ENCODE measurements at places on chromosomes 3 and 15.

GRCh38 chr3:82229397-82229796, 468.0 kb upstream of the GBE1 start:
- DNase-seq: no peak

- DNase-seq: no peak
These were observed 1044.5 kb downstream of the NTRK3 start for GRCh38 chr15:87212041-87212440.

GRCh38 chr3:2360815-2361214, 262.1 kb downstream of the CNTN4 start:
- DNase-seq: no peak

GRCh38 chr3:47578119-47578632, 489 bp downstream of the CSPG5 start:
- DNase-seq: no peak

DNA sequence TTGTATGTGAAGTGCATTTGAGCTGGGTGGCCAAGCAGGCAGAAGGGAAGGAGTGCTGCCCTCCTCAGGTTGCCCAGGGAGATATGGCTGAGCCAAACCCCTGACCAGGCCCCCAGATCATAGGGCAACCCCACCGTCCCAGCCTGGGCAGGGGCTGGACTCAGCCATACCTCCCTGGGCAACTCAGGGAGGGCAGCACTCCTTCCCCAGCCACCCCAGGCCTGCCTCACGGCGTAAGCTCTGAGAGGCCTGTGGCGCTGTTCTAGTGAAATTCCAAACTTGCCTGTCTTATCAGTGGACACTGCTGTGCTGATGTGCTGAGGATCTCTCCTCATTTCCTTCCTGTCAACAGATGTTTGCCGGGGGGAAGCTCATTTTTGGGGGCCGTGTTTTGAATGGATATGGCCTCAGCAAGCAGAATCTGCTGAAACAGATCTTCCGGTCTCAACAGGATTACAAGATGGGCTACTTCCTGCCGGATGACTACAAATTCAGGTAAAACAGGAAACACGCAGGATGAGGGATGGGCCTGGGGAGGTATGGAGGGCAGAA, 57.6 kb upstream of the FGD5 start:
- DNase-seq: no peak

GRCh38 chr3:46646700-46647099, 34.4 kb downstream of the FAM240A start:
- no peak for DNase-seq

- DNase-seq: peak; percentile 57
These were observed 4.3 kb downstream of the TMPRSS7 start for GRCh38 chr3:112038863-112039262.

GRCh38 chr3:143252931-143253330, 133.4 kb downstream of the CHST2 start:
- DNase-seq: no peak

- DNase-seq: peak; percentile 76
These were observed 21.4 kb downstream of the EIF4E3 start for GRCh38 chr3:71703797-71704196.

GRCh38 chr3:170511371-170511770, 74.5 kb downstream of the SLC7A14 start:
- DNase-seq: peak; percentile 80

- peak; percentile 22 for DNase-seq
These were observed 263.6 kb upstream of the HES1 start for GRCh38 chr3:193872265-193872753.

DNA sequence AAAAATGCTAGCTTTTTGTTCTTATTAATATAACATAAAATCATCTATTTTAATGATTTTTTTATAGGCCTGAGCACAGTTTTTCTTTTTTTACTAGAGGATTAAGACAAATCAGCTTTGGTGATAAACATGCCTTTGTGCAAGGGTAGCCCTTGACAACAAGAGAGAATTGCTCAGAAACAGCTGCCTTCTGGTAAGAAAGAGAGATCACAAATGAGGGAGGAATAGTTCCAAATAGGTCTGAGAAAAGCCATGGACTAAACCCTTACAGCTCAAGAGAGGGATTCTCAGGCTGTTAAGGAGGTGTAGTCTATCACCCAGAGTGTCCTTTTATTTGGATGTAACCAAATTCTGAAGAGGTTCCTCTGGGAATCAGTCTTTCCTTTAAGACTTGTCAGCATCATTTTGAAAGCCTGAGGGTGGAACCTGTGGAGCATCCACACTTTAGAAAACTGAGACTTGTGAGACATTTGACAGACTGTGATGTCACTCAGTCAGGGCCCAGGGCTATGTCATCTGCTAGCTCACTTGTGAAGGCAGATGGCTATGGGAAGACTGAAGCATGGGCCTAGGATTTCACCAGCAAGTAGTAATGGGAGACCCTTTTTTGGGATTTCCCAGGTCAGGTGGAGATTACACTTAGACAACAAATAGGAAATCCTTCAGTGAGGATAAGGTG, 102.9 kb upstream of the KCNAB1 start:
- no peak for DNase-seq

DNA sequence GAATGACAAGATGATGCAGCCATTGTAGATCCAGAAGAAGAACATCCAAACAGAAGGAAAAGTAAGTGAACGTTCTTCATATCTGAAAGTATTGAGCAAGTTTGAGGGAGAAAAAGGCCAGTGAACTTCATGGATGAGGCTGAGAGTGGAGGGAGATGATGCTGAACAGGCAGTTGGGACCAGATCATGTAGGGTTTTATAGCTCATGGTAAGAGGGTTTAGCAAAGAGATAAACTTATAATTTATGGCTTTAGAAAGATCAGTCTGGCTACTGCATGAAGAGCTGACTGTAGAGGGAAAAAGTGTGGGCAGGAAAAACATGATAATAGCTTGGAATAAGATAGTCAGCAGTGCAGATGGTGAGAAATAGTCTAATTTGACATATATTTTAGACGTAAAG, 192.6 kb upstream of the LPP start:
- DNase-seq: no peak

GRCh38 chr3:120743556-120744195, 1.1 kb downstream of the GTF2E1 start:
- DNase-seq: no peak

- no peak for DNase-seq
These were observed 34.8 kb upstream of the PFN2 start for GRCh38 chr3:150005243-150006112.

DNA sequence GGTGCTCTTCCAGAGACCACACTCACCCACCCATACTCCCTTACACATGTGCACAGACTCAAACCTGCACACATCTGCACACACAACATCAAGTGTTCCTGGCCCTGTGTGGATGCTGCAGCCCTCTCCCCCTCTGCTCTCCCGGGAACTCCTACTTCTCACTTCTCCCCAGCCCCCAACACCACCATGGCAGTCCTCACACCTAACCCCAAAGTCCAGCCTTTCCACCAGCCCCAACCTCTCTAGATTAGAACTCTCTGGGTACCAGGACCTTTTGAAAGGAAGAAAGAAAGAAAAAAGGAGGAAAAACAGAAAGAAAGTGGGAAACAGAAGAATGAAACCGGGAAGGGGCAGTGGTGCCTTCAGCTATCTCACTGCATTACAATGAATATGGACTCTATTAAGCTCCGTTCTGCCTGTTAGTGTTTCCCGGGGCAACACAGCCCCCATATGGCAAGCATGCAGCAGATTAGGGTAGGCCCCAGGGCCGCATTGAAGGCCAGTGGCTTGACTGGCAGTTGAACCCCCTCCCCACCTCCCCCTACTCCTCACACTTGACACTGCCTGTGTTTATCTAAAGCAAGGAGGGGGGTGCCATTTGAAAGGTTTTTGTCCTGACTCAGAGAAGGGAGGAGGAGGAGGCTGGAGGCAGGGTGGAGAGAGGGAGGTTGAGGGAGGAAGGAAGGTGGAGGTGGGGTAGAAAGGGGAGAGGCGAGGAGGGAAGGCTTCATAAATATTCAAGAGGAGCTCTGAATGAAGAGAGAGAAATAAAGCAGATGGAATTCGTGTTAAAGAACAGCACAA, 30.1 kb downstream of the BOC start:
- DNase-seq: no peak

DNA sequence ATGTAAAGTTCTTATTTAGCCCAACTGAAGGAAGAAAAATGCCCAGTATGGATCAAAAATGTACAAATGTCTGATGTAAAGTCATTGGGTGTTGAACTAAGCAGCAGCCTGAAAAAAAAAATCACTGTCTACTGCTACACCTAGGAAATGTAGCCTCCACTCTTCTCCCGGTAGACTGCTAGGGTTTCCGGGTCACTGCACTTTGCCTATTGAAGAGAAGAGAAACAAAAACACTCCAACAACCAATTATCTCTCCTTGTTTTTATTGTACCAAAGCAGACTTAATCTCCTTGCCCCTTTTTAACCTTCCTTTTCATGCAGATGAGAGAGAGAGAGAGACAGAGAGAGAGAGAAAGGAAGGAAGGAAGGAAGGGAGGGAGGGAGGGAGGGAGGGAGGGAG, 140.2 kb upstream of the SETMAR start:
- no peak for DNase-seq

DNA sequence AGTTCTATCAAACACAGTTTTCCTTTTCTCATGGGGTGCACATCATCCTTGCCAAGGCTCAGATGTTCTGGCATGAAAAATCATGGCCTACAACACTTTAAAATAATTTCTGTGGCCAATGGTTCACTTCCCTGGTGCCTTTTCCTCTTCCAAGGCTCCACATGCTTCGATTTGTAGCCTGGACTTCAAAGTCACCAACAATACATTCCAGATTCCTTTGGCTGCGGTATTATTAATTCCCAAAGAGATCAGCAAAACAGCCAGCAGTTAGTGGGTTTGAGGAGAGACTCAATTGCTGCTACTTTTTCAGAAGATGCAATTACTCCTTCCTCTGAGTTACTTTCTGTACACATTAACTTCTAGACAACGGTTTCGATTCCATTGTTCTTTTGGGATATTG, 80.3 kb upstream of the CCDC80 start:
- no peak for DNase-seq

- no peak for DNase-seq
These were observed 100.8 kb upstream of the MME start for GRCh38 chr3:154979331-154979730.

GRCh38 chr15:77312523-77312922, 107.4 kb downstream of the PEAK1 start:
- DNase-seq: no peak

- DNase-seq: no peak
These were observed 142.5 kb upstream of the UBE2E1 start for GRCh38 chr3:23663246-23663645.

DNA sequence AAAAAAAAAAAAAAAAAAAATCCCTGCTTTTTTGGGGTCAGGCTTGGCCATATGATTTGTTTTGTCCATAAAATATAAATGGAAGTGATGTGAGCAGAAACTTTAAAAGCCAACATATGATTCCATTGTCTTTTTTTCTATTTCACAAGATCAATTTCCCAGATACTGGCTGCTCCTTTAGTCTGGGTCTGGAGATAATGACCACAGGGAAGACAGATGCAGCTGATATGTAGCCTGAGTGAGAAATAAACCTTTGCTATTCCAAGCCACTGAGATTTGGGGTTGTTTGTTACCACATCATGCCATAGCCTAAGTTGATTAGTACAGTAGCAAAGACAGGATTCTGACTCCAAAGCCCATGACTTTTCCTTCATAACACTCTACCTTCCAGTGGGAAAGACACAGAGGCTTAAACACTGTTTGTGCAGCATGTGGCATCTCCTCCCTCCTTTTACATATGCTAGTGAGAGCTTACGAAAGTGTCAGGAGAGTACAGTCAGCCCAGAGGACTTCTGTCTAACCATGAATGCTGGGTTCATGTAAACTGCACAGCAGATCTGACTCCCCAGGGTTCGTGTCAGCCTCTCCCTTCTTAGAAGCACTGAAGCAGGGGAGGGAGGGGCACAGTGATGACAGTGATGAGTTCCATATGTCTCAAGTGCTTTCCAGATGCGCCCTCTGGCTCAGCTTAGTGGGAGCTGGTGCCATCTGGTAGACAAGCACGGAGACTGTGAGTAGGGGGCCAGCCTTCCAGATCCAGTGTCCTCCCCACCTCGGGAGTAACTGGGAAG, 36.7 kb upstream of the SLC7A14 start:
- DNase-seq: no peak

DNA sequence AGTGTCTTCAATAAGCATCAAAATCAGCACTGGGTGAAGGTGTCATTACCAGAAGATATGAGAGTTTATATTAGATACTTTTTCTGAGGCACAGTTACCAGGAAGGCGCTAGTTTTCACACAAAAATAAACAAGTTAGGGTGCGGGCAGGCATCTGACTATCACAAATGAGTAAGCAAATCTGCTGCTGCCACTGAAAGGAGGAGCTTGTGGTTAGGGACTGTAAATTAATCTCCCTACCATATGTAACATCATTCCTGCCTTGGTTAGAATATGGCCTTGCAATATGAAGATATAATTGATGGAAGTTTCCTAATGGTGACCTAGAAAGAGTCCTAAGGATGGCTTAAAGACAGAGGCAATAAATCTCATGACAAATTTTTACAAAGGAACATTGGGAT, 19.5 kb upstream of the EID1 start:
- no peak for DNase-seq

- no peak for DNase-seq
These were observed 453.8 kb downstream of the RAP2B start for GRCh38 chr3:153615863-153616262.

- no peak for DNase-seq
These were observed 153.8 kb downstream of the EEFSEC start for GRCh38 chr3:128307029-128307633.

GRCh38 chr3:171115667-171116066, 89.1 kb upstream of the SLC2A2 start:
- no peak for DNase-seq

DNA sequence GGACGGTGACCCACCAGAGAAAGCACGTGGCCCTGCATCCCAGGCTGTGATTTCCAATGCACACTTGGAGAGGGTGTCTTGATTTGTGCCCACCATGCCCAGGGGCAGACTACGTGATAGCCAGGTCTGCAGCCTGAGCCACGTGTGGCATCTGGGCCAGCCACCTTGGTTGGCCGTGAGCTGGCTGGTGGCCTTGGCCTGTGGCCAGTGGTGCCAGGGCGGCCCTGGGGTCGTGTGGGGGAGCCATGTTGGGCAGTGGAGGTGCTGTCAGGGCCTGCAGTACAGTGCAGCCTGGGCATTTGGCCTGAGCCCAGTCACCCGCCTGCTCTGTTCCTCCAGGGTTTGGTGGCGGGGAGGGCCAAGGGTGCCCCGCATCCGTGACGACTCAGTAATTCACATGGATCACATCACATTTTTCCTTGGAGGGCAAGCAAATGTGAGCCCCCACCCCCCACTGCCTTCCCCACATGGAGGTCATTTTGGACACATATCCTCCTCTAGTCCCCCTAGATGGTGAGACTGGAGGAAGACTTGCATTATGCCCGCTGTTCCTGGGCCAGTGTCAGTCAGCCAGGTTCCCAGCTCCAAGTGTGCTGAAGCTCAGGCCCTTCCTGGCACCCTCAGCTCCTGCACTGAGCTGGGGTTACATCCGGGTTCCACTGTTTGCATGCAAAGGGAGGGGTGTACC, 201.4 kb downstream of the UBE3A start:
- no peak for DNase-seq

DNA sequence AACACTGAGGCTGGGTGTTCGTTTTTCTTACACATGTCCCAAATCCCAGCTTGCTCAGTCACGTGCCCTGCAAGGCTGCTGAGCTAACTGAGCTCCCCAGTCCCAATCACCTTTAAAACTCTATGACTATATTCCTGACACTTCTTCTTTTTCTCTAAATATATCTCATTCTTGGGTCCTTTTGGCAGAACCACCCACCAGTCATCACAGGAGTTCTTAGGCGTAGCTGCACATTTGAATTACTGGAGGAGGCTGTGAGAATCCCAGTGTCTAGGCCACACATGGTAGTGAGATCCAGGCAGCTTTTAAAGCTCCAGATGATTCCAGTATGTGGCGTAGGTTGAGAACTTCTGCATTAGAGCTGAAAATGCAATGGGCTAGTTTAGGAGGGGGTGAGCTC, 66.3 kb downstream of the ST8SIA2 start:
- DNase-seq: no peak

- no peak for DNase-seq
These were observed 199.2 kb upstream of the SLC2A2 start for GRCh38 chr3:171225708-171226107.
